ENCODE measurements at places on chromosomes 1 and 21.

DNA sequence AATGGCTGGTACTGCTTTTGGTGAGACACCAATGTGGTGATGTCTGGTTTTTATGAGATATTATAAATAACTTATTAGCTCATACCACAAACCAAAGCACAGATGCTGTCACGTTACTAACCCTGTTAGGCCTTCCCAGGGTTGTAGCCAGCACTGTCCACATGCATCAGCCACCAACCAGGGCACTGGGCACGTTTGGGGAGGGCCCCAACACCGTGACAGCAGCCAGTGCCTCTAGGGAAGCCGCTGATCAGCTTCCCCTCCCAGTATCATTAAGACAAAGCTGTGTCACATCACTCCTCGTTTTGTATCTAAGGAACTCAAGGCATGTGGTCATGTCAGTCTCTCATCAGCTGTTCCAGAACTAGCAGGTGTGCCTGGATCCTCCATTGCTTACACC is 13.9 kb downstream of the URB1 start:
- no peak for DNase-seq

DNA sequence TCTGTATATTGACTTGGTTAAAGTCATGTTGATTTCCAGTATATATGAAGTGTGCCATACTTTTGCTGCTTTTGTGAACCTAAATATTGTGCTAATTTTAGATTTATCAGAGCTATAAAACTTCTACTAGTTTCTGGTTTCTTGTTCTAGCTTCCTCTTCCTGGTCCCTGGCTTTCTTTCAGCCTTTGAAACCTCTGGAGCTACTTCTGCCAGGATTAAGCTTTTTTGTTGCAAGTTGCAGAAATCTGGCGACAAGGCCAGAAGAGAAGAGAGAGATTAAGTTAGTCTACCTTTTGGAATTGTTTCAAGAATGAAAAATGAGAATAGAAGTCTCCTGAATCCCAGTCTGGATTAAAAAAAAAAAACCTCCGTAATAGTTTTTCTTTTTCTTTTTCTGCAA is 13.5 kb downstream of the RNF2 start:
- DNase-seq, result no peak

- peak; percentile 20 for DNase-seq
Measured at GRCh38 chr1:237570530-237570929, 320.2 kb downstream of the ZP4 start.

GRCh38 chr1:89907727-89908212 is 86.9 kb downstream of the LRRC8D start:
- DNase-seq, result no peak

GRCh38 chr1:234918181-234918841 is 210.3 kb downstream of the TOMM20 start:
- no peak for DNase-seq

DNA sequence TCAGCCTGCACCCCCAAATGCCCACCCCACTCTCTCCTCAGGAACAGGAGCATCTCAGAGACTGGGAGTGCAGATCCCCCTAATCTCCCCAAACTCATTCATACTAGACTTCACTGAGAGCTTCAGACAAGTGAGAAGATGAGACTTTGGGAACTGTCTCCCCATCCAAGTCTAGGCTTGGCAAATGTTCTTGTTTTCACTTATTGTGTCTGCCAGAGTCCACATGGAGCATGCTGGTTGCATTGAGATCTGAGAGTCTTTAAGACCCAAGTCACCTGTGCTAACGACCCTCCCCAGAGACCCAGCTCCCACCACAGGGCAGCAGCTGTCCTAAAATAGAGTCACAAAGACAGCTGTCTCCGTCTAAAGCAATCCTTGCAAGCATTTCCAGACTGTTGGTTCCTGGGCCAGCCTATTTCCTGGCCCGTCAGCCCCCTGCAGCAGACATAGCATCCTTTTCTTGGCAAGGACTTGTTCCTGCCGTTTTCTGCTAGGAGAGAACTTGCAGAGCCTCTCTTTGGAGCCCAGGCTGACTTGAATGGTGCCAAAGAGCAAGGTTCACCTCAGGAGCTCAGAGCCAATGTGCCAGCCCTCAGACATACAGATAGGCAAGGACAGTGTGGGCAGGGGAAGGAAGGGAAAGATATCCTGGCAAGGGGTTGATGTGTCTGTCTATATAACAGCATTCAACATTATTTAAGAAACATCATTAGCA is 1.9 kb upstream of the CNTN2 start:
- no peak for DNase-seq

- no peak for DNase-seq
Measured at GRCh38 chr1:99456536-99456935, 189.4 kb upstream of the PALMD start.

DNA sequence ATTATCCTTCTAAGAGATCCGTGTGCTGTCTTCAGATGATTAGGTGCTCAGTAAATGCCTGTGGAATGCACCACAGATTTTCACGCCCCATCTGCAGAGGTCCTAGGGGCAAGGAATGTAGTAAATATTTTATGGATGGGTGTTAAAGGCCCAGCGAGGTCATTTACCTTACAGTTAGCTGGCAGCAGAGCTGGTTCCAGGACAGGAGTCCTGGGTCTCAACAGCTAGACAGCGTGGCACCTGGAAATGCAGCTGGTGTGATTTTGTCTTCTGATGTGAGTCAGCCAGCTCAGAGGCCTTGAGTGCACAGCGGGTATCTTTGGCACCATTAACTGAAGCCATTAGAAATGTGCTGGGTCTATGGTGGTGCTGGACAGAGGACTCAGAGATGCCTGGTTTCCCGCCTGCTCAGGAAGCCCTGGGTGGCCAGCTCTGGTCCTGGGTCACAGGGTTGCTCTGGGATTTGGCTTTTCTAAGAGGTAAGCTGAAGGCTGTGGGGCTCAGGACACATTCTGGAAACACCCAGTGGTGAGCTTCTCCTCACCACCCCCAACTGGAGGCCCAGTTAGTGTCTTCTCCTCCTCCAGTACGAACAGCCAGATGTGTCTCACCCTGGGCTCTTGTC is 65.5 kb downstream of the DDX20 start:
- no peak for DNase-seq

DNA sequence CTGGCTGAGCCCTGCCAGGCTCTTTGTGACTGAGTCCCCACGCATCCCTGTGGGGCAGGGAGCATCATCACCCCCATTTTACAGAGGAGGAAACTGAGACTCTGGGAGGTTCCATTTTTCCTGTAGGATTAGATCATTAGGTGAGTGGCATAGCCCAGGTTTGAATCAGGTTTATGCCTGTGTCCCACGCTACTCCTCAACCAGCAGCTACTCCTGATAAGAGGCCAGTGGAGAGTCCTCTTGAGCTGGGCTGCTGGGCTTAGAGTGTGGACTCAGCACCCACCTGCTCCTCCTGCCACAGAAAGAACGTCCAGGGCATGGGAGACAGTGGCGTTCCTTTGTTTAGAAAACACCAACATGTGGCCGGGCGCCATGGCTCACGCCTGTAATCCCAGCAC is 30.7 kb downstream of the TNFRSF1B start:
- DNase-seq, result no peak

- DNase-seq, result no peak
Measured at GRCh38 chr21:38323721-38324531, 67.1 kb downstream of the KCNJ15 start.

- DNase-seq, result peak; percentile 71
Measured at GRCh38 chr21:38219049-38219628, 37.7 kb upstream of the KCNJ15 start.

- DNase-seq, result no peak
Measured at GRCh38 chr1:117633936-117634335, 28.1 kb downstream of the TENT5C start.

DNA sequence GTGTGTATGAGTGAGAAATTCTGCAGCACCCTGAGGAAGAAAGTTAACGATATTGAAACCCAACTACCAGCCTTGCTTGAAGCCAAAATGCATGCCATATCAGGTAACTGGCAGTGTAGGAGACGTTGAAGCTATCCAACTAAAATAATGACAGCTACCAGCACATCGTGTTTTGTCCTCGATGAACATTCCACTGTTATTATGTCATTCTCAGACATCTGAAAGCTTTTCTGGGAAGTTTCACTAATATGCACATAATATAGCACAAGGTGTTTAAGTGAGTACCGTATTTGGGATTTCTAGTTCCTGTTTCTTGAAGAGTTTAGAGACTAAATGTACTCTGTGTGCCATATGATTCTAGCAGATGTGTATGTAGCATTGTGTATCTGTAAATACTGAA is 173.5 kb downstream of the DISC1 start:
- DNase-seq, result no peak

DNA sequence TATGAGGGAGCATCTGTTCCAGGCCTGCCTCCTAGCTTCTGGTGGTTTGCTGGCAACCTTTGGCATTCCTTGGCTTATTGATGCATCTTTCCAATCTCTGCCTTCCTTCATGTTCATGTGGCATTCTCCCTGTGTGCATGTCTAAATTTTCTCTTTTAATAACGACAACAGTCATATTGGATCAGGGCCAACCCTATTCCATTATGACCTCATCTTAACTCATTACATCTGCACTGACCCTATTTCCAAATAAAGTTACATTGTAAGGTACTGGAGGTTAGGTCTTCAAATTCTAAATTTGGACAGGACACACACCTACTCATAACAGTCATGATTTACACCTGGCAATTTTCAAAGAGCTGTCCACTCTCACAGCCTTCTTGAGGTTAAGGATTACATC is 117.2 kb upstream of the FGGY start:
- DNase-seq, result no peak

DNA sequence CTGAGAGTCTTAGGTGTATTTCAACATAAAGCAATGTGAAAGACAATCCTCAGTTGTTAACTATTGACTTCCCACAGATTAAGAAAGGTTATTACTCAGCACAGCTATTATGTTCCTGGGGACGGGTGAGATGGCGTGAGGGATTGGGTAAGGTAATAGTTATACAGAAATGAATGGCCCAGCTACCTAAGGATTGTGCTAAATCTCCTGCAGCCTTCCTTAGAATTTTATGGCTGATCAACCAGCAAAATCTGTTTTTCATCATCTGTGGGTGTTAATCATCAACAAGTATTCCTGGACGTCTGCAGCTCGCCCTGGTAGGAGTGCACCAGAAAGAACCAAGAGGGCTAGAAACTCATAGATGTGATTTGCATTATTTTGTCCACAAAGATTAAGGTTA is 146.0 kb upstream of the IVNS1ABP start:
- DNase-seq, result no peak

DNA sequence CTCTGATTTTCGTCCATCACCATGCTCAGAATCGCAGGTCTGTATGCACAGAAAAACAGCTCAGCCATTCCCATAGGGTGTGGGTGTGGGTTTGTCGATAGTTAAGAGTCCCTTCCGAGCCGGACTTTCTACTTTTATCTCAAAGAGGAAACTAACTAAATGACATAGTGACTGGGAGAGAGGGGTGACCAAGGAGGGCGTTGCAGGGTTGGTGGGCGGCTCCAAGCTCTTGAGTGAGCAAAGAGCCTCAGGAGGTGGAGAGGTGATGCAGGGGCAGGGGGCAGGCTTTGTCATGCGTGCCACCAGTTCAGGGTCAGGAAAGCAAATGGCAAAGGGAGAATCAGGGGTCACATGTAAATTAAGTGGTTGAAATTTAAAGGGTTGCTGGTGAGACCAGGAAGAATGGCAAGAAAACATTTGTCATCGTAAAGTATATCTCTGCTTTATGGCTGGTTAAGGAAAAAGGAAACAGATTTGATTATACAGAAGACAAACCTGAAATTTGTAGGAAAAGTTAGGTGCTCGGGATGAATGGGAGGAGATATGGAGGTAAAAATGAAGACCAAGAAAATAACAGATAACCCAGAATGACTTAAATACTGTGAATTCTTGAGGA is 249.0 kb downstream of the SETD4 start:
- DNase-seq, result no peak

GRCh38 chr1:103211073-103211472 is 102.8 kb upstream of the COL11A1 start:
- no peak for DNase-seq

GRCh38 chr1:200258447-200259375 is 151.1 kb downstream of the ZNF281 start:
- peak; percentile 70 for DNase-seq

- DNase-seq, result no peak
Measured at GRCh38 chr1:92585831-92586230, 99.1 kb upstream of the GFI1 start.

GRCh38 chr1:53121319-53122172 is 20.9 kb downstream of the SLC1A7 start:
- DNase-seq, result no peak

DNA sequence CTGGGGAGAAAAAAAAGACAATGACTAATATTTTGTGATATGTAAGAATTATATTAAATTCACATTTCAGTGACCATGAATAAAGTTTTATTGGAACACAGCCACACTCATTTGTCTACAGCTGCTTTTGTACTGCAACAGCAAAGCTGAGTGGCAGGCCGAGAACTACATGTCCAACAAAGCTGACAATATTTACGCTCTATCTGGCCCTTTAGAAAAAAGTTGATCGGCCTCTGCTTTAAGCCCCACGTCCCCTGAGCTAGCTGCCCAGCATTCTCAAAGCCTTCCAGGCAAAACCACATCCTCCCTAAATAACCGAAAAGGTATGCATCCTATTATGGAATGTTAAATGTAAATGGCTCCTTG is 8.6 kb downstream of the SLC2A1 start:
- no peak for DNase-seq

GRCh38 chr1:147505568-147505967 is 35.7 kb upstream of the BCL9 start:
- no peak for DNase-seq

DNA sequence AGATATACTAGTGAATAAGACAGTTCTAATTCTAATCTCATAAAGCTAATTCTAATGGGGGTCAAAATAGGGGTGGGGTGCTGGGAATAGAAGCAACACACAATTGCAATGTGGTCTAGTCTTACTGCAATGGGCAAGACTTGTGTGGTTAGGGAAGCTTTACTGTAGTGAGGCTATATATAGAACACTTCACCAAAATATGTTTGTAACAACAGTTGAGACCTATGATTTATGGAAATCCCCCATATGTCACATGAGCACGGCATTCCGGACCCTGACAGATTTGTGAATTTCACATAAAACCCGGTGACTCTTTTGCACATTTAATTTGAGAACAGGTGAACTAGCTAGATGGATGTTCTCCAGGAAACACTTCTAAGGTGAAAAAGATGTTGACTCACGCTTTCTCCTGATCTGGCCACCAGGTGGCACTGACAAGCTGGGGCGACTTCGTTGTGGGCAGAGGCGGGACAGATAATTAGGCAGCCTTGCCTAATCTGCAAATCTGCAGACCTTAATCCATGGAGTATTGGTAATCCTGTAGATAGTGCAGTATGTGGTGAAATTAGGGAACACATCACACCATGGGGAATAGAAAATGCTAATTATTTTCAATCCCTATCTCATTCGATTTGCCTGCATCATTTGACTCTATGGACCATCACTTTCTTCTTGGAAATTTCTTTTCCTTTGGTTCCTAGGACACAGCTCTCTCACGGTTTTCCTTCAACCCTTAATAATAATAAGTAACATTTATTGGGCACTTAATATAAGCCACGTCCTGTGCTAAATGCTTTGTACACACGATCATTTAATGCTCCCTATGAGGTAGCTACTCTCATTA is 37.7 kb downstream of the KIAA0040 start:
- DNase-seq, result peak; percentile 71

- no peak for DNase-seq
Measured at GRCh38 chr1:59689730-59690129, 125.0 kb upstream of the HOOK1 start.

GRCh38 chr1:194103101-194103500 is 916.7 kb upstream of the B3GALT2 start:
- no peak for DNase-seq

Measured in HEK293T (cell line).